ENCODE measurements at places on chromosomes 4 and X.

DNA sequence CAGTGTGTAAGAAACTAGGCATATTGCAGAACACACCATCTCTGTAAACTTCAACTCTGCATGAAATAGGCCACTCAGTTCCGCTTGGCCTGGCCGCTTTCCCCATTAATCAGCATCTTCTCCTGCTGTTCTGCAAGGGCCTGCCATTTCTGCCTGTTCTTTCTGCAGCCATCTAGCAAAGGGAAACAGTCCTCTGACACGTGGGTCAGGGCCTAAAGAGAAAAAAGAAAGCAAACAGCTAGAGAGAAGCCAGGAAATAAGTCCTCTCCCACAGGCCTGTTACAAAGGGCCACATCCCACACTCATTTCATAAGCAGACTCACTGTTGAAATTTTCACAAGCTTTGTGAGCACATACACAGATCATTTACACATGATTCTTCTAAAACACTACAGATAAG, 130.1 kb downstream of the PDE5A start:
- DNase-seq: no peak

- no peak for DNase-seq
Observed at GRCh38 chrX:148333989-148334388, 166.4 kb upstream of the AFF2 start.

DNA sequence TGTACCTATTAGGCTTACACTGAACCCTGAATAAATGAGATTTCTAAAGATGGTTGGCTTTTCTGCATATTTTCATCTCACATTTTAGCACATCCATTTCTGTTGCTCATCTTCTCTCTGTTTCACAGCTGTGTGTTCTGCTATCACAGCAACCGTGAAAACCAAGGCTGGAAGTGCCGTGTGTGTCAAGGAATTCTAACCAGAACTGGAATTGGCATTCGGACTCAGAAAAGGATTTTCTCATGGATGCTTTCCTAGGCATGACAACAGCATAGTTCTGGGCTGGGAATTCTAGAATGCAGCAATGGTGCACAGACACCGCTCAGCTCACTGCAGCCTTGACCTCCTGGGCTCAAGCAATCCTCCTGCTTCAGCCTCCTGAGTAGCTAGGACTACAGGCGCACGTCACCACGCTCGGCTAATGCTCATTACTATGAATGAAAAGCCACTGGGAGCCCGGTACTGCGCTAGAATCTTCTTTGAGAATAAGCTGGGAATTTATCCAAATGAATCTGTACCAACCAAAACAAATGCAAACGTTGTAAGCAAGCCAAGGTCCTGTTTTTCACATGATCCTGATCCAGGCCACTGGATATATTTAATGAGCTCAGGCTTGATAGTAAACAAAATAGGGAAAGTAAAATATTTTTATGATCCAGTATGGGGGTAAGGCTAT, 105.2 kb downstream of the RBM47 start:
- DNase-seq: no peak

DNA sequence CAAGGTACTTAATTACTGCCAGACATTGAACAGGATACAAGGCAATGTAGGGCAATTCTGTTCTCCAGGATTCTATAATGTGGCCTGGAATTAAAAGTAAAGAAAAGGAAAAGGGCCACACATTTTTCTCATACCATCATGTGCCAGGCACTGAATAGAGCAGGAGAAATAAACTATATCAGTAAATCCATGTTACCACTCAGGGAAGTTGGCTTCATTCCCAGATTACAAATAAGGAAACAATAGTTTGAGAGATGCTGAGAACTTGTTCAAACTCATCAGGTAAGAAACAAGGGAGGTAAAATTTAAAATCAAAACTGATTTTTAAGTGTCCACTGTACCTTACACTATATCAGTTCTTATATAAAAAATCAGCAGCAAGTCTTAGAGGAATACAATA, 645.0 kb upstream of the ATOH1 start:
- peak; percentile 12 for DNase-seq

DNA sequence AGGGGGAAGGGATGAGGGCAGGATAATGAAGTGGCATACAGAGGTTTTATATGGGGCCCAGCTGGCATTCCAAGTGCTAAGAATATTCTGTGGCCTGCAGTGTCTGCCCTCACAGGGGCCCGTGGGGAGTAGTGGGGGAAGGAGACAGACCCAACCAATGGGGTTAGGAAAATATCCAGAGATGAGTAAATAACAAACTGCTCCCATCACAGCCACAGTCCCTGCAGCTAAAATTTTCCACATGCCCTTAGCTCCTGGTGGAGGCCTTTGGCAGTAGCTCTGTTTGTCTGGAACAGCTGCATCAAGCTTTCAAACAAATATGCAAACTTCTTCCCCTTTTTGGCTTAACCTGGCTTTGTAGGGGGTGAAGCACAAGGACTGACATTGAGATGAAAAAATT, 3.1 kb downstream of the SRPX2 start:
- no peak for DNase-seq

GRCh38 chr4:8165374-8165896, 6.8 kb upstream of the ABLIM2 start:
- DNase-seq: no peak

DNA sequence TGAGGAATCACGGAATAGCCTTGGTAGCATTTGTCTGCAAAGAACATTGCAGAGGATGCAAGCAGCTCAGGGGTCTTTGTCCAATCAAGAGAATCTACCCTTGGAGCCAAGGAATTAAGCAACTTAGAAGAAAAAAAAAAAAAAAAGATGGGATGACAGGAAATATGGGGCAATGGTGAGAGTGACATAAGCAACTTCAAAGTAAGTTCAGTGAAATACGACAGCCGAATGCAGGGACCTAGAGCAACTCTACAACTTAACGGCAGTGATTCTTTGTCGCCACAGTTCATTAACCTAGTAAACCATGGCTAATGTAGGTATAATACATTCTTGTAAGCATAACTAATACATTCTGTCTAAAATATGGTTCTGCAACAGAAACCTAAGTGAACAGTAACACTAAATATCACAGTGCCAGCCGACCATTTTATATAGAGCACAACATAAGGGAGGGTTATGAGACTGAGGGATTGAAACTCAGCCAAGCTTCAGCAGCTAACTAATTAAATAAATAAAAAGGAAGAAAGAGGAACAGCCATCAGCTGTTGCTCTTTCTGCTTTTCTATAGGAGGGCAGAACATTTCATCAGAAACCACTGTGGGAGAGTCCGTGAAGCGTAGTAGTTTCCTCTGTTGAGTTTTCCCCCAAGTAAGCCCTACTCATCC, 74.7 kb downstream of the PPARGC1A start:
- no peak for DNase-seq

GRCh38 chr4:53522334-53522733, 69.0 kb downstream of the LNX1 start:
- no peak for DNase-seq

DNA sequence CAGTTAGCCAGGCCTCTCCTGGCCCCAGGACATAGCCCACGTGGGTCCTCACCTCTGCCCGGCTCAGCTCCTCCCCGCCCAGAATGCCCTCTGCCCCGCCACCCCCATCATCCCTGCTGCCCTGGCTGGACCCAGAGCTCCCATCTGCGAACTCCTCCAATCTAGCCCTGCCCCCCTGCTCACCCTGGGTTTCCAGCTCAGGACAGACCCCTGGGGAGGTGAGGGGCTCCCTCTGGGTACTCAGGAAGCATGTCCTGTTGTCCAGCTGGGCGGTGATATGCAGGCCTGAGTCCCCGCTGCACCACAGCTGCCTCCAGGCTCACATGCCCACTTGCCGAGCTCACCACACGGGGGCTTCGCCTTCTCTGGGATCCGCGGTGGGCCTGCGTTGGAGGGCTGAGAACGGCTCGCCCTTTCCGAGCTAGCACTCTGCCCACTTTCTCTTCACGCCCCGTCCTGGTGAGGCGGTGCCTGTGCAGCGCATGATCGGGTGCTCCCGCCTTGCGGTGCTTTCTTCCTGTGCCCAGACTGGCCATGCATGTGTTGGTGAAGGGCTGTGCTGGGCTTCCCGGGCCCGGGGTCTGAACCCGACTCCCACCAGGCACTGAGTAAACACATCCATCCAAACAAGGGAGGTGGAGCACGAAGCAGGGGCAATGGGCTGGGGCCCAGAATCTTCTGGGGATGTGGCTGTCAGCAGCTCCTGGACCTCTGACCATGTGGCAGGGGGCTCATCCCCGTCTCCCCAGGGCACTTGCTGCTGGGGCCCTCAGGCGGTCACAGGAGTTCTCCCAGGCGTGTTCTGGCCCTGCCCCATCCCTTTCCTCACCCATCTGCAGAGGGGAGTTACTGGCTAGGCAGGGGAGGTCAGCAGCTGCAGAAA, 74.3 kb downstream of the RGS12 start:
- DNase-seq: no peak

GRCh38 chr4:152536545-152537182, 772 bp upstream of the FBXW7 start:
- DNase-seq: peak; percentile 45

- DNase-seq: peak; percentile 2
Observed at GRCh38 chr4:174739576-174739975, 89.5 kb downstream of the GLRA3 start.

GRCh38 chrX:110803506-110803905, 7.9 kb upstream of the CHRDL1 start:
- no peak for DNase-seq
